ENCODE measurements at places on chromosomes 7 and 10.

- no peak for DNase-seq
Observed at GRCh38 chr7:36245684-36246299, 92.7 kb downstream of the EEPD1 start.

GRCh38 chr7:71563276-71563675, 431.3 kb downstream of the GALNT17 start:
- no peak for DNase-seq

DNA sequence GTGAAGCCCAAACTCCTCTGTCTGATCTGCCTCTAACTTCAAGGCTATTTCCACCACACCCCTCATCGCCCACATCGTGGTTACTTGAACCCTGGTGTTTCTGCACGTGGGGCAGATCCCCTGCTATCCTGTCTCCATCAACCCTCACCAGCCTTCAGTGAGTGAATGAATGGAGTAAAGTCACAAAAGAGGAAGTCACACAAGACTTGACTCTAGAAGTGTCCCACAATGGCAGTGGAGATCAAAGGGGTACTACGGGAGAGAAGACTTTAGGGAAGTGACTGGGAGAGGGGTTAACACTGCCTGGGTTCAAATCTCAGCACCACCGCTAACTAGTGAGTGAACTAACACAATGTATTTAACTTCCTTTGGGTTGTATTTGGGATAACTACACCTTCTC, 85.9 kb downstream of the COBL start:
- DNase-seq = no peak

DNA sequence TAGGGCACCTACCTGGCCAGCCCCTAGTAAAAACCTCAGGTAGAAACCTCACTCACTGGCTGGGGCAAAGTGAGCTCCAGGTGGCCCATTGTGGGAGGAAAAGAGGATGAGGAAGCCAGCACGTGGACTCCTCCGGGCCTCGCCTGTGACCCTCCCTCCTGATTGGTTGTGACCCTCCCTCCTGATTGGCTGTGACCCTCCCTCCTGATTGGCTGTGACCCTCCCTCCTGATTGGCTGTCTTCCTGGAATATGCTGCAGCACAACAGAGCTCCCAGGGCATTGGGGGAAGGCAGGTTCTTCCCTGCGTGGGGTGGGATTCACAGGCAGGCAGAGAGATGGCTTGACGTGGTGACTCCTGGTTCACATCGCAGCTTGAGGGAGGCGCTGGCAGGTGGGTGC, 343.0 kb downstream of the GLRX3 start:
- no peak for DNase-seq

DNA sequence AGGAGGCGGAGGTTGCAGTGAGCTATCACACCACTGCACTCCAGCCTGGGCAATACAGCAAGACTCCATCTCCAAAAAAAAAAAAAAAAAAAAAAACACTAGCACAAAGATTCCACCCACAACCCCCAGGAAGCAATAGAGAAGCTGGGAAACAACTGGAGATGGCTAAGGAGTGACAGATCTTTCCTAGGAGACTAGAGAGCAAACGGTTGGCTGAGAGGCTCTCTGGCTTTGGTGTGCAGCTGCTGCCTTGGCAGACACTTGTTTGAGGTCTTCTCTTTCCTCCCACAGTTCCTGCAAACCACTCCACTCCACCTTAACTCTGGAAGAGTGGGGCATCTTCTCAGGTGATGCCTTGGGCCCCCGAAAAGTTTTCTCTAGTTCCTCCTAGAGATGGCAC, 78.5 kb upstream of the LANCL2 start:
- no peak for DNase-seq

DNA sequence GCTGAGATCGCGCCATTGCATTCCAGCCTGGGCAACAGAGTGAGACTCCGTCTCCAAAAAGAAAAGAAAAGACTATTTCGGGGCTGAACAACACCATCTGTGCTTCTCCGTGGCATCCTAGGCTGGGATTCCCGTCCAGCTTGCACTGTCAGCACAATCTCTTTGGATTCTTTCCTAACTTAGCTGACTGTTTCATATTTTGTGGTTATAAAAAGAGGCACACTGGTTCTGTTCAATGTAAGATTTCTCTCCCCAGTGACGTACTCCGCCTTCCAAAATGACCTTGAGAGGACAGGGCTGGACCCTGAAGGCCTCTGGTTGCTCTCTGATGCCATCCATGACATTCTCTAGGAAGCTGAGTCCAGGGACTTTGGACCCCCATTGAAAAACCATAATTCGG, 8.8 kb downstream of the ZNHIT1 start:
- no peak for DNase-seq

DNA sequence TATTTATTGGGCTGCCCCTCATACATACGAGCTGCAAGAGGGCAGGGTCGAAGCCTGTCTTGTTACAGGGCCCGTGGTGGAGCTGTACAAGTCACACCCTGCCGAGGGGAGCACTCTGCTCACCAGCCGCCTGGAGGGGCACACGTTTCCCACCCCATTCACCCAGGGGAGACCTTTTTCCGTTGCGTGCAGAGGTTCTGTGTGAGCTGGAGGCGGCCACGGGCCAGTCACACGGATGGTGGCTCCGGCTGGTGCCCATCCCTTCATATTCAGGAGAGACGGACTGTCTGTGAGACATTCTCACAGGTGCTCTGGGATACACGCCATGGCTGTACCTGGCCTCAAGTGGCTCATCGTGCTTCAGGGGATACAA, 47.9 kb upstream of the FAM20C start:
- DNase-seq = no peak

DNA sequence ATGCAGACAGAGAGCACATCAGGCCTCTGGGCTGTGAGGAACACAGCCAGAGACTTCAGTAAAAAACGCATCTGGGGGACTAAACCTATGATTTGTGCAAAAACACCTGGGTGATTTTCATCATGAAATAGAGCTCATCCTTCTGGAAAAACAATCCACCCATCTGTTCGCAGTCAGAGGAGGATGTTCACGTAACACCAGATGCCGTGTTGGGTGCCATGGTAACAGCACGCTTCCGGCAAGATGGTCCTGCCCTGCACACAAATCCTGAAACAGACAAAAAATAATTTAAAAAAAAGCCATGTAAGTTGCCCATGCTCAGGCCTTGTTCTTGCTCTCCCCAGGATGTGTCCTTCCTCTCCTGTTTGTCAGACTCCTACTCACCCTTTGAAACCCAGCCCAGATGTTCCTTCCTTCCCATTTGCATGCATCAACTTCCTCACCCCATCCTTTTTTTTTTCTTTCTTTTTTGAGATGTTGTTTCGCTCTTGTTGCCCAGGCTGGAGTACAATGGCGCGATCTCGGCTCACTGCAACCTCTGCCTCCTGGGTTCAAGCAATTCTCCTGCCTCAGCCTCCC, 28.3 kb upstream of the GNA12 start:
- DNase-seq = no peak

GRCh38 chr10:3737864-3738263, 47.1 kb downstream of the KLF6 start:
- DNase-seq = no peak

DNA sequence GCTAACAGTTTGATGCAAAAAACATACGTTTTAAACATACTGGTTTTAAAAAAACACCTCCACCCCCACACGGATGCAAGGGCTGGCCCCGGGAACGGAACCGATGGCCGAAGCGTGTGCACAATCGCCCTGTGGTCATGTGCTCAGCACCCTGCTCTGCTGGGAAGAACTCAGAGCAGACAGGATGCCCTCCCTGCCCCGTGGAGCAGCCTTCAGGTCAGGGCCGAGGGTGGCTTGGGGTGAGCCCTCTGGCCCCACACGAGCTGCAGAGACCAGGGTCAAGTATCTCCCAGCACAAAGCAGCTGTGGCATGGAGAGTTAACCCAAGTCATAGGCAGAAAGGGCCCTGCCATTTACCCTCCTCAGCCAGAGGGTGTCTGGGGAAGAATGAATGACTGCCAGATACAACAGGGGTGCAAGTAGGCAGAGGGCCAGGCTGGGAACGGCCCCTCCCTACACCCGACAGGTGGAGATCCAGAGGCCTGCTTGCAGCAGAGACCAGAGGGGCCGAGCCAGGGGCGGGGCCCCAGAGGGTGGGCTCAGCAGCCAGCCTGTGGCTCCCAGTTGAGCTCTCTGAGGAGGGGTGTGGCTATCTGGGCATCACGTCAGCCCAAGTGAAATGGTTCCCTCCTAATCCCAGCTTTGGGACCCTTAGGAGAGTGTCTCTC, 56.8 kb downstream of the ZRANB1 start:
- DNase-seq = no peak

DNA sequence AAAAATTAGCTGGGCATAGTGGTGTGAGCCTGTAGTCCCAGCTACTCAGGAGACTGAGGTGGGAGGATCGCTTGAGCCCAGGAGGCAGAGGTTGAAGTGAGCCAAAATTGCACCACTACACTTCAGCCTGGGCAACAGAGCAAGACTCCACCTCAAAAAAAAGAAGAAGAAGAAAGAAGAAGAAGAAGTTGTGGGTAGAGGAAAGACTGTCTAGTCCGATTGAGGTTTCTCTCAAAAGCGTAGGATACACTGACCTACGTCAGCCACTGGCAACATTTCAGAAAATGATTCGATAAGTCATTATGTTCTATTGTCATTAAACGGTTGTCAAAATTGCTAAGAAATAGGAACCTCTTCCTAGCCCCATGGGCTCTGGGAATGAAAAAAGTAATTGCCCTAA, 22.3 kb upstream of the RHBDD2 start:
- no peak for DNase-seq

- DNase-seq = no peak
Observed at GRCh38 chr7:101731502-101732084, 85.8 kb upstream of the CUX1 start.

GRCh38 chr7:69598081-69598486, at the start of gene AUTS2:
Gene AUTS2, plus strand, starts transcription at chr7:69598475. Its CDS starts 1,179 bp downstream, at chr7:69599654.
- peak; percentile 97 for DNase-seq

- no peak for DNase-seq
Observed at GRCh38 chr10:4780782-4781181, 45.2 kb upstream of the AKR1E2 start.

GRCh38 chr7:143938379-143939243, 3.6 kb downstream of the OR2F2 start:
- DNase-seq = no peak

GRCh38 chr10:14554491-14555205, 220.0 kb downstream of the FAM107B start:
- DNase-seq = no peak

DNA sequence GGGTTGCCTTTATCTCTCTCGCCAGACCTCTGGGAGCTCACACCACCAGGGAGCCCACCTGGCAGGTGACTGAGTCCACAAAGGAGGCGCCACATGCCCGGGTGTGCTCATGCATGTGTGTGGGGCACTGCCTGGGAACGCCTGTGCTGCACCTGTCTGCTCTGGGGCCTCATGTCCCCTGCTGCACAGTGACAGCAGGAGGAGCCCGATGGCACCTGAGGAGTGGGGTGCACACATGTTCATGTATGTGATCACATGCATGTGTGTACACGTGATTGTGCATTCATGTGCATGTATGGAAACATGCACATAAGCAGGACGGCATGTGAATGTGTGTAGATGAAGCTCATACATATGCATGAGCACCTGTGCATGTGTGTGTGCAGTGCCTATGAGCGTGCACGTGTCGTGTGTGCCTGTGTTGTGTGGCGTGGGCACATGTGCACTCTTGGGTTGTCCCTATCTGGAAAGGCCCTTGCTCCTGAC, 22.0 kb downstream of the YKT6 start:
- DNase-seq = no peak

DNA sequence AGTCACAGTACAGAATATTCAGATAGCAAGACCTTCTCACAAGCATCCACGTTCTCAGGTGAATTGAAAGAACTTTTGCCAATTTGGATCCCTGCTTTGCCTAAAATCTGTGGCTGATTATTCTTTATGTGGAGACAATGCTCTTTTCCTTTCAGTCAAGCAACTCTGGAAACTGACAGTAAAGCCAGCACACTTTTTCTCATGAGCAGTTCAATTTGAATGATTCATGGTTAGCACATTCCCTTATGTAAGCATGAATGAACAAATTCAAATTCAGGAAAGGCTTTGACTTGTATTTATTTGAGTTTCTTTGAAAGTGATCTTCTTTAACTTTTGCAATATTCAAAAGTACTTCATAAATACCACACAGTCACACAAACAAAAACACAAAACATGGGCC, 57.6 kb downstream of the MEOX2 start:
- DNase-seq = no peak

DNA sequence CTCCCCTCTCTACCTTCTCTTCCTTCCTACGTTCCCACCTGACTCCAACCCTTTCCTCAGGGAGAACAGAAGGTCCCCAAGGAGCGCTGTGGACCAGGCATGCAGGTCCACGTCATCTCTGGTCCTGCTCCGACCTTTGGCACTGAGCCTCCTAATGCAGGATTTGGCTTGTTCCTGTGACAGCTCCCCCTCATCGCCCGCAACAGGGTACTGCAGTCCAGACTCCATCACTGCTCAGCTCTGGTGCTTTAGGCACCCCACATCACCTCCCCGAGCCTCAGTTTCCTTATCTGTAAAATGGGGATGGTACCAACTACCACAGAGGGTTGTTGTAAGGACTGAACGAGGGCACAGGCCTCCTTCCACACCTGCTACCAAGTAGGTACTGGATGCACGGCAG, 54.6 kb downstream of the FHIP2A start:
- DNase-seq = no peak

GRCh38 chr10:25288181-25288580, 113.4 kb downstream of the GPR158 start:
- DNase-seq = no peak

DNA sequence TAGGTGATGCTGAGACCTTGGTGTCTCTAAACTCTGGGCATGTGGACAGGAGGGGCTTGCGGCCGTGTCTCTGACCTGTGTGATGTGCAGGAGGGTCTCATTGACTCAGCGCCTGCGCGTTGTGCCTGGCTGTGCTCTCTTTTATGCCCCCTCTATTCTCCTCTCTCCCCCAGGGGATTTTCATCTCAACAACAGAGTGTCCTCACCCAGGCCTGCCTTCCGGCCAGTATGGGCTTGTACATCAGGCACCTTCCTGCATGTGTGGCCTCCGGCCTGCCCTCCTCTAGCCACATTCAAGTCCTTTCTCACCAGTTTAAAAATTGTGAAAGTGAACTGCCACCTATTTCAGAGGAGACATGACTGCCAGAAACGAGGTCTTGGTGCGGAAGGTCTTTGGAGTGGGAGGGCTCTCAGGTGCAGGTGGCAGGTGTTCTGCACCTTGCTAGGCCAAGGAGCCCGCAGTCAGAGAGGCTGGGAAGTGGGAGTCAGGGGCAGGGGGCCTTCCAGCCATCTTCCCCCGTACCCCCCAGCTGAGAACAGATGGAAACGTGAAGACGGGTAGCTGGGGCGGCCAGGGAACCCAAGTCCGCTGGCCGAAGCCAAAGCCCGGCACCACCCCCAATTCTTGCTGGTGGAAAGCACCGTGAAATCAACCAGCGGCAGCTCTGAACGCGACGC, 531 bp upstream of the INTS15 start:
- DNase-seq = no peak

DNA sequence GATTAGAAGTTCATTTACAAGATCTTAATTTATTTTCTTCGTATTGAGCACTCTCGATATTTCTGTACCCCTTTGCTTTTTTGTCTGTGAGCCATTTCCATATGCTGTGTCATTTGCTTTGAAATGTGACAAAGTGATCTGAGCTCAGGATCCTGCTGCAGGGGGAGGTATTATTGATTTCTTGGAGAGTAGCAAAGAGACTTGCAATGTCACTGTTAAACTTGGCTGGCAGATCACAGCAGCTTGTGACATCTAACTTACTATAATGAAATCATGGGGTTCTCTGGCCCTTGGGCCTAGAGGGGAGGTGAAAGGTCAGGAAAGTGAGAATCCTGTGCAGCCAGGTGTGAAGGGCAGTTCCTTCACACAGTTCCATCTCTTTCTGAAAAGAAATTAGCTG, 923.4 kb downstream of the REEP3 start:
- no peak for DNase-seq

- DNase-seq = no peak
Observed at GRCh38 chr10:64316416-64316815, 795.2 kb downstream of the REEP3 start.

Data from neural progenitor cell (in vitro differentiated cells).